ENCODE measurements at places on chromosomes 3 and 15.

- no peak for DNase-seq
These were observed 72.3 kb upstream of the SNTN start for GRCh38 chr3:63580151-63580550.

GRCh38 chr3:52886049-52886730 is 11.2 kb downstream of the STIMATE start:
- no peak for DNase-seq

DNA sequence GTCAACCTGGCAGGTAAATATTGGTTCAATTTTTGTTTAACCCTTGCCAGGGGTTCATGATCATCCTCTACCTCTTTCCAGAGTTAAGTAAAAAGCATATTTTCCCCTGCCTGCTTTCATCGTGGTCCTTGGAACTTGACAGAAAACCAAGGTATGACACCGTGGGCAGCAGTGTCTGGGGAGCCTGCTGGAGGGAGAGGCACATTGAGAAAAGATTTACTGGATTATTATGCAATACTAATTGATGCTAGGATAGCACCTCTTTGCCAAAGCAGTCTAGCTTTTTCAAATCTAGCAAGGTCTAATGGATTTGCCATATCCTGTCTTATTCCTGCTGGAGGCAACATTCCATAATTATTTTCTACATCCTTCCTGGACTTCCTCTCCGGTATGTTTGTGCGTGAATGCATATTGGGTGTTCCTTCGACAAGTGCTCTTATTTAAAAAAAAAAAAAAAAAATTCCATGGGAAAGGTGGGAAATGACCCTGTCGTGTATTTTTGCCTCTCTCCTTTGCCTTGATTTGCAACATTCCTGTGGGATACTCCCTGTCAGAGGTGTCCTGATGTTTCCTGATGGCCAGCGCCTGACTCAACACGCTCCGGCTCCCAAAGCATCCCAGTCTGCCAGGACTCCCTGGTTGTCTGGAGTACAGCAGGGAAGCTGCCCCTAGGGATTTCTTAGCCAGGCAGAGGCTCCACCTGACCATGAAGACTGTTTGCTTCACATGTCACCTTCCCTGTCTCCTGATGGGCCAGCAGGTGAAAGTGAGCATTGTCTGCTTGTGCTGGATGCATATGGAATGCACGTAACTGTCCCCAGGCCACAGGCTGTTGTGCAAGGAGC is 6.3 kb downstream of the BHLHE40 start:
- peak; percentile 57 for DNase-seq

- DNase-seq, result peak; percentile 36
These were observed 20.9 kb downstream of the PSTPIP1 start for GRCh38 chr15:77015646-77016320.

GRCh38 chr3:138817695-138818094 is 17.0 kb downstream of the PIK3CB start:
- peak; percentile 25 for DNase-seq

DNA sequence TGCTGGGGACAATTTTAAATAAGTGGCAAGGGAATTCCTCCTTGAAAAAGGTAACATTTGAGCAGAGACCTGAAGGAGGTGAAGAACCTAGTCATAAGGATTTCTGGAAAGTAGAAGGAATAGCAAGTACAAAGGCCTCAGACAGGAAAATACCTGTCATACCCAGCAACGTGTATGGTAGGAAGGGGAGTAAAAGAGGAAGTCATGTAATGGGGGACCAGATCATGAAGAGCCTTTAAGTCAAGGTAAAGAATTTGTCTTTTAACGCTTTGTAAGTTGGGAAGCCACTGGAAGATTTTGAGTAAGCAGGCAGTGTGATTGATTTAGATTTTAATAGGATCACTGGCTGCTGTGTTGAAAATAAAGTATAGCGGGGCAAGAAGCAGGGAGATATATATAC is 43.4 kb upstream of the FAH start:
- no peak for DNase-seq

DNA sequence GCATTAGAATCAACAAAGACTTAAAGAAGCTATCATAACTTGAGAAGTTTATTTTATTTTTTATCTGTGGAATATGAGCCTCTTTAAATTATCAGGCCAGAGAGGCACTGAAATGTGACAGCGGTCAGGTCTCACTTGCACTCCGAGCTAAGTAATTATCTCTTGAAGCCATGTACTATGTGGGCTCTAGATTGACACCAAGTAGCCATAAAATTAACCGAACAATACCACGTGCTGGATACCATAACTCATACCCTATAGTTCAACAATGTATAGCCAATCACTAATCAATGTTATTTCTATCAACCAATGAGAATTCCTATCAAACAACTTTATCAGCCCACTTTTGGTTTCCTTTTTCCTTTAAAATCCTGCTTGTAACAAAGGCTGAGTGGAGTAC is 299.3 kb downstream of the TBC1D5 start:
- DNase-seq, result no peak

DNA sequence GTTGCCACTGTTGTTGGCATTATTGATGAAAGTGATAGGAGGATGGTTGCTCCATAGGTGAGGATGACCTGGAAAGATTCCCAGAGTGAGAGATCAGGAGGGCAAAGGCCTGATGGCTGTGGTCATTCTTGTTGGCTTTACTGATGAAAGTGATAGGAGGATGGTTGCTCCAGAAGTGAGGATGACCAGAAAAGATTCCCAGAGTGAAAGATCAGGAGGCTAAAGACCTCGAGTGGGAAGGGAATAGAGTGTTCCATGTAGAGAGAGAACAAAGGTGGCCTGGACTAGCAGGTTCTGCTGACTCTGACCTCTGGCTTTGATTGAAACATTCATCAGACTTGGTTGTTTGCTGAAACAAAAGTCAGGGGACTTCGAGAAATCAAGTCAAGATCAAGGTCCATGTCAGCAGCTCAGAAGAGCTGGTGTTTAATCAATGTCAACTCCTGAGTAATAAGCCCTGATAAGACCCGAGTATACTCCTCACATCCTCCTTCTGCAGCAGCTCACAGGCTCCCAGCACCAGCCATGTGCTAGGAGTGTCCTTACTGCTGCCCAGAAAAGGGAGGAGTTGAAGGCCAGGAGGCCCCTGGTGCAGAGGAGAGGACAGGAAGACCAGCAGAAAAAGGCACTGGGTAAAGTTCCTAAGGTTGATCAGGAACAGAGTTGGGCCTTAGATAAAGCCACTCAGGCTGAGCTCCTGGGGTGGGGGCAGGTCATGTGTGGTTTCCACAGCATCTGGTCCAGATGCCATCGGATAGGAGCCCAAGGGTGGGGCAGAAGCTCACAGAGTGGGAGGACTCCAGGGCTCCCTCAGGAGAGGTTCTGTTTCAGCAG is 19.9 kb downstream of the CYP8B1 start:
- DNase-seq, result no peak
